ENCODE measurements at places on chromosomes 1 and 21.

DNA sequence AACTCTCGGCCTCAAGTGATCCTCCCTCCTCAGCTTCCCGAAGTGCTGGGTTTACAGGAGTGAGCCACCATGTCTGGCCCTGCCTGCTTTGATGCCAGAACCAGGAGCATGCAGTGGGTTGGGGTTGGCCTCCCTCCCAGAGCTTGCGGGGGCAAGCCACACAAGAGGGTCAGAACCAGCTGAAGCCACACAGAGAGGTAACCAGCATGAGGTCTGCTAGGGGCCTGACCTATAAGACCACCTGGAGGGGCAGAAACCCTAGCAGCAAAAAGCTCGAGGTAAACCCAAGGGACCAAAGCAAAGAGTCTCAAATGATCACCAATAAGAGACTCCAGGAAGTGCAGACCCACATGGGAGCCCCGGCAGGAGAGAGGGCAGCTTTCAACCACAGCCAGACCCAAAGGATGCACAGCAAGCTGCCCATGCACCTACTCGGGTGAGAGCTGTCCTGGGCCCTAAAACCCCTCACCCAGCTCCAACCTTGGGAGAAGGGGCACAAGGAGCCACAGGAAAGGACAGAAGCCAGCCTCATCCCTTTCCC lies 81.2 kb downstream of the TOMM20 start:
- DNase-seq: no peak

DNA sequence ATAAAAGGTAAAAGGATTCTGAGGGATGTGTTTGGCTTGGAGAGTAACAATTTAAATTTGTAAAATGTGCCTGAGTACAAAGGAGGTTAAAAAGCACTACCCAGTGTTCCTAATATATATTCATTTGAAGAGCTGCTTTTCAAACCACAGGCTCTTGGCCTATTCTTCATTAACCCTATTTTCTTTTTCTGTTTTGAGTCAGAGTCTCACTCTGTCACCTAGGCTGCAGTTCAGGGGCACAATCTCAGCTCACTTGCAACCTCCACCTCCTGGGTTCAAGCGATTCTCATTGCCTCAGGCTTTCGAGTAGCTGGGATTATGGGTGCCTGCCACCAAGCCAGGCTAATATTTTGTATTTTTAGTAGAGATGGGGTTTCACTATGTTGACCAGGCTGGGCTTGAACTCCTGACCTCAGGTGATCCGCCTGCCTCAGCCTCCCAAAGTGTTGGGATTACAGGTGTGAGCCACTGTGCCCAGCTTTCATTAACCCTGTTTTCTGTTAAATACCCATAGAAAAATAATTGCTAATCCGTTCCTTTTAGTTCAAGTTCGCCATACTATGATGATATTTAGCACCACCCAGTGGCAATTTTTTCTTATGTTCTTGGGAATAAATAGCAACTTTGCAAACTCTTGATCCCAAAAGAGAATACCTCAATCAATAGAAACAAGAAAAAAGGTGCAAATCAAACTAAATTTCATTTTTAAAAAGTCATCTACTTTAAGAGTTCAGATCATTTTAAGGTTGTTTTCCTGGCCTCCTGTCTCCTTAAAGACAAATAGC lies 30.5 kb downstream of the ZBTB8OS start:
- peak; percentile 21 for DNase-seq

- DNase-seq: no peak
Measured at GRCh38 chr1:226041419-226041818, 21.1 kb upstream of the H3-3A start.

- peak; percentile 31 for DNase-seq
Measured at GRCh38 chr1:169086603-169087455, 19.7 kb upstream of the ATP1B1 start.

- DNase-seq: no peak
Measured at GRCh38 chr1:62922006-62922405, 138.1 kb downstream of the ATG4C start.

All from iris pigment epithelial cell (primary cell).